Neural crest cell (in vitro differentiated cells): ENCODE measurements at places on chromosomes 1 and 21. TPM values are rescaled to one million over a fixed set of nuclear protein-coding genes. Genes with fewer than 3 reads are reported as not detected.

DNA sequence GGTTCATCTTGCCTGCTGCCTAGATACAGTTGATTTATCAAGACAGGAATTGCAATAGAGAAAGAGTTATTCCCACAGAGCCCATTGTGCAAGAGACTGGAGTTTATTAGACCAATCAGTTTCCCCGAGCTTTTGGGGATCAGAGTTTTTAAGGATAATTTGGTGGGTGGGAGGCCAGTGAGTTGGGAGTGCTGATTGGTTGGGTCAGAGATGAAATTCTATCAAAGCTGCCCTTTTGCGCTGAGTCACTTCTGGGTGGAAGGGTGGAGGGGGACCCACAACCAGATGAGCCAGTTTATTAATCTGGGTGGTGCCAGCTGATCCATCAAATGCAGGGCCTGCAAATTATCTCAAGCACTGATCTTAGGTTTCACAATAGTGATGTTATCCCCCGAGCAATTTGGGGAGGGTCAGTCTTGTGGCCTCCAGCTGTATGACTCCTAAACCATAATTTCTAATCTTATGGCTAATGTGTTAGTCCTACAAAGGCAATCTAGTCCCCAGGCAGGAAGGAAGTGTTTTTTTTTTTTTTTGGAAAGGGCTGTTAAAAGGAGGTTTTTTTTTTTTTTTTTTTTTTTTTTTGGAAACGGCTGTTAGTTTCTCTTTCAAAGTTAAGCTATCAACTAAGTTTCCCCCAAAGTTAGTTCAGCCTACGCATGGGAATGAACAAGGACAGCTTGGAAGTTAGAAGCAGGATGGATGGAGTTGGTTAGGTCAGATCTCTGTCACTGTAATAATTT is 7.4 kb downstream of the SLC16A4 start:
- DNase-seq = no peak
- peaks cover 7% of the 10 kb centered on the region for H3K36me3 ChIP-seq
- H3K27me3 ChIP-seq = no peaks in the 10 kb centered on the region
- H3K27ac ChIP-seq = no peak overlapping the region

DNA sequence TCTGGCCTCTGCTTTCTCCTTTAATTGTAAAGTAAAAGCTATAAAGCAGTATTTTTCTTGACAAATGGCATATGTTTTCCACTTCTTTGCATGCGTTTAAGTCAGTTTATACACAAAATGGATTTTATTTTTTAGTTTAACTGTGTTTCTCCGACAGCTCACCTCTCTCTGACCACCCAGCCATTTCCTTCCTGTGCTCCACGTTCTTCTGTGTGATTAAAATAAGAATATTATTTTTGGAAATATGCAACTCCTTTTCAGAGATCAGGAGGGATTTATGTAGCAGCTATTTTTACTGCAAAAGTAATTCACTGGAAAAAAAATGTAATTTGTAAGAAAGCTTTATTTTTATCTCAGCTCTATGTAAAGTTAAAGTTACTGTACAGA is 18.0 kb downstream of the ETS2 start:
- H3K4me1 ChIP-seq = no peaks in the 10 kb centered on the region
- H3K4me3 ChIP-seq = no peak overlapping the region
- H3K36me3 ChIP-seq = peaks cover 40% of the 10 kb centered on the region
- DNase-seq = no peak
- no peak overlapping the region for H3K27ac ChIP-seq

The LCE2C gene
- total RNA-seq = not detected in 2 replicates

The S100A14 gene
- total RNA-seq = not detected in 2 replicates

GRCh38 chr1:65308781-65309303 is 501 bp upstream of the DNAJC6 start:
- H3K4me1 ChIP-seq = peaks cover 16% of the 10 kb centered on the region
- H3K4me3 ChIP-seq = peak overlapping the region; percentile 81
- DNase-seq = no peak
- no peak overlapping the region for H3K27ac ChIP-seq
- no peaks in the 10 kb centered on the region for H3K36me3 ChIP-seq

- no peaks in the 10 kb centered on the region for H3K36me3 ChIP-seq
- no peak overlapping the region for H3K27ac ChIP-seq
- DNase-seq = no peak
- peaks cover 32% of the 10 kb centered on the region for H3K27me3 ChIP-seq
Measured at GRCh38 chr1:40855513-40855912, 6.7 kb downstream of the CITED4 start.

- H3K36me3 ChIP-seq = peaks cover 7% of the 10 kb centered on the region
- no peaks in the 10 kb centered on the region for H3K4me1 ChIP-seq
- H3K27ac ChIP-seq = no peak overlapping the region
Measured at GRCh38 chr1:182376936-182377574, 14.5 kb downstream of the GLUL start.

- H3K36me3 ChIP-seq = peaks cover 23% of the 10 kb centered on the region
- no peak overlapping the region for H3K27ac ChIP-seq
- H3K4me3 ChIP-seq = no peak overlapping the region
- DNase-seq = no peak
Measured at GRCh38 chr1:213997038-213997771, 9.4 kb downstream of the PROX1 start.

DNA sequence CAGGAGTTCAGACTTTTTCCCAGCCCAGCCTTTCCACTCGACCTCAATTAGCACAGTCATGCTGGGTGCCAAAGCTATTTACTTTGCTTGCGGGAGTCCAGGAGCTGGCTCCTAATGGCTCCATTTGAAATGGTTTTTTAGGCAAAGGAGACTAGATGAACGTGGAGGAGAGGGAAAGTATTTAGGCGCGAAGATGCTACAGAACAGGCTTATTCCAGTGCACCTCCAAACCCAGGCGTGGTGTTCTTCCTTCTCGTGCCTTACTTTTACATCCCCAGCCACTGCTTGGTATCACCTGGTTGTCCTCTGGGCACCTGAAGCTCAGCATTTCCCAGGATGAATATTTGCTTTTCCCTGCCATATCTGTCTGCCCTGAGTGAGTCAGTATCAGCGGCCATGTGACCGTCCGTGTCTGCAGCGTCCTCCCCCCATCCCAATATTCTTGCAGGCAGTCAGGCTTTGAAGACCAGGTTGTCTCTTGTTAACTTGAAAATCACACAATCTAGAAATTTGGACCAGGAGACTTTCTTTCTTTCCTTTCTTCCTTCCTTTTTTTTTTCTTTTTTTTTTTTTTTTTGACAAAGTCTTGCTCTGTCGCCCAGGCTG is 198.5 kb downstream of the DYRK1A start:
- no peak overlapping the region for H3K4me3 ChIP-seq
- peaks cover 14% of the 10 kb centered on the region for H3K4me1 ChIP-seq
- H3K36me3 ChIP-seq = no peaks in the 10 kb centered on the region
- no peak overlapping the region for H3K27ac ChIP-seq
- H3K27me3 ChIP-seq = peaks cover 3% of the 10 kb centered on the region
- no peak for DNase-seq

The TNFRSF8 gene
- not detected in 2 replicates for total RNA-seq

GRCh38 chr1:4974981-4975685 is 320.7 kb downstream of the AJAP1 start:
- H3K4me1 ChIP-seq = peaks cover 28% of the 10 kb centered on the region
- H3K36me3 ChIP-seq = no peaks in the 10 kb centered on the region
- H3K27ac ChIP-seq = no peak overlapping the region
- DNase-seq = no peak
- no peak overlapping the region for H3K4me3 ChIP-seq

The FCRL1 gene
- total RNA-seq = not detected in 2 replicates

- H3K27ac ChIP-seq = no peak overlapping the region
- no peaks in the 10 kb centered on the region for H3K36me3 ChIP-seq
- H3K4me3 ChIP-seq = no peak overlapping the region
- DNase-seq = no peak
Measured at GRCh38 chr1:59412718-59413326, 115.9 kb downstream of the FGGY start.

- no peak for DNase-seq
- H3K4me1 ChIP-seq = peaks cover 7% of the 10 kb centered on the region
- H3K4me3 ChIP-seq = no peak overlapping the region
- no peak overlapping the region for H3K27ac ChIP-seq
- no peaks in the 10 kb centered on the region for H3K27me3 ChIP-seq
Measured at GRCh38 chr1:25031966-25032667, 102.0 kb upstream of the RUNX3 start.

The IRF6 gene
- total RNA-seq = 0.05 TPM in 1 of 2 replicates, not detected in the other

GRCh38 chr1:6170742-6171201 is 9.3 kb downstream of the CHD5 start:
- H3K4me3 ChIP-seq = no peak overlapping the region
- H3K27me3 ChIP-seq = peaks cover 12% of the 10 kb centered on the region
- H3K4me1 ChIP-seq = no peaks in the 10 kb centered on the region
- DNase-seq = no peak

The ANGPTL3 gene
- not detected in 2 replicates for total RNA-seq

DNA sequence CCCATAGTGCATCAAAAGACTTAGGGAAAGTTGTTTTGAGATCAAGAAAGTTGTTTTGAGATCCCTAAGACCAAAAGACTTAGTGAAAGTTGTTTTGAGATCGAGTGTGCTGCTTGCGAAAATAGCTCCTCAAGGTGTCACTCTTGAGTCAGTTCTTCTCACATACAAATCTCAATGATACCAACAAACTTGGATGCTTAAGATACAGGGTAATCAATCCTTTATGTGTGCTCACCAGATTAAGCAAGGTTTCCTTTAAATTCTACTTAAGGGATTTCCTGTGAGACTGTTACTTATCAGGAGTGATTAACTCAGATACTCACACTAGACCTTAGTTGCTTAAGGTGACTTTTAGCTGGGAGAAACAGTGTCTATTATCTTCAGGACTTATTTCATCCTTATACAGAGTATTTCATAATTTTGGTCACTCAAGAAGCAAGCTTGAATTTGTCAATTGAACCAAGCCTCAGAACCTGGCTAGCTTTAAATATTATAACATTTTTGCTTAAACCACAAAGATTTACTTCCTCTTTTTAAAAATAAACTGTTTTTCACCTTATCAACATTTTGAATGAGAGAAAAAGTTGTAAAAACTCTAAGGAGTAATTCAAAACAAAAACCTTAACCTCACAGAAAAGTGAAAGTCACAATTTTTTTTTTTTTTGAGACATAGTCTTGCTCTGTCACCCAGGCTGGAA is 8.0 kb upstream of the RLF start:
- H3K36me3 ChIP-seq = no peaks in the 10 kb centered on the region
- peak; percentile 16 for DNase-seq
- no peaks in the 10 kb centered on the region for H3K4me1 ChIP-seq
- peaks cover 34% of the 10 kb centered on the region for H3K27me3 ChIP-seq
- no peak overlapping the region for H3K27ac ChIP-seq
- H3K4me3 ChIP-seq = no peak overlapping the region

GRCh38 chr1:19424651-19425570 is 60.4 kb downstream of the CAPZB start:
- no peaks in the 10 kb centered on the region for H3K36me3 ChIP-seq
- H3K27me3 ChIP-seq = no peaks in the 10 kb centered on the region
- H3K4me3 ChIP-seq = no peak overlapping the region
- no peak for DNase-seq
- peaks cover 61% of the 10 kb centered on the region for H3K4me1 ChIP-seq

The CAMK1G gene
- 1.1 and 1.8 TPM in 2 replicates for total RNA-seq

GRCh38 chr1:18211764-18212163 is 104.2 kb downstream of the IGSF21 start:
- H3K4me3 ChIP-seq = no peak overlapping the region
- H3K27me3 ChIP-seq = peaks cover 33% of the 10 kb centered on the region
- no peaks in the 10 kb centered on the region for H3K36me3 ChIP-seq
- H3K4me1 ChIP-seq = no peaks in the 10 kb centered on the region
- no peak for DNase-seq

- no peak overlapping the region for H3K4me3 ChIP-seq
- no peak for DNase-seq
- no peak overlapping the region for H3K27ac ChIP-seq
- no peaks in the 10 kb centered on the region for H3K36me3 ChIP-seq
Measured at GRCh38 chr21:38988509-38989378, 183.0 kb downstream of the ETS2 start.

- no peak overlapping the region for H3K4me3 ChIP-seq
- no peak for DNase-seq
- no peaks in the 10 kb centered on the region for H3K36me3 ChIP-seq
- peaks cover 2% of the 10 kb centered on the region for H3K4me1 ChIP-seq
- no peaks in the 10 kb centered on the region for H3K27me3 ChIP-seq
Measured at GRCh38 chr1:188822248-188822647, 1655.4 kb downstream of the BRINP3 start.

GRCh38 chr1:78286686-78287085 is 204.1 kb upstream of the PTGFR start:
- no peaks in the 10 kb centered on the region for H3K4me1 ChIP-seq
- DNase-seq = no peak
- no peaks in the 10 kb centered on the region for H3K36me3 ChIP-seq
- H3K27me3 ChIP-seq = peaks cover 4% of the 10 kb centered on the region
- H3K27ac ChIP-seq = no peak overlapping the region
- no peak overlapping the region for H3K4me3 ChIP-seq

GRCh38 chr1:67791686-67792085 is 41.6 kb downstream of the GNG12 start:
- no peaks in the 10 kb centered on the region for H3K36me3 ChIP-seq
- H3K27me3 ChIP-seq = no peaks in the 10 kb centered on the region
- H3K4me3 ChIP-seq = no peak overlapping the region
- peaks cover 33% of the 10 kb centered on the region for H3K4me1 ChIP-seq

DNA sequence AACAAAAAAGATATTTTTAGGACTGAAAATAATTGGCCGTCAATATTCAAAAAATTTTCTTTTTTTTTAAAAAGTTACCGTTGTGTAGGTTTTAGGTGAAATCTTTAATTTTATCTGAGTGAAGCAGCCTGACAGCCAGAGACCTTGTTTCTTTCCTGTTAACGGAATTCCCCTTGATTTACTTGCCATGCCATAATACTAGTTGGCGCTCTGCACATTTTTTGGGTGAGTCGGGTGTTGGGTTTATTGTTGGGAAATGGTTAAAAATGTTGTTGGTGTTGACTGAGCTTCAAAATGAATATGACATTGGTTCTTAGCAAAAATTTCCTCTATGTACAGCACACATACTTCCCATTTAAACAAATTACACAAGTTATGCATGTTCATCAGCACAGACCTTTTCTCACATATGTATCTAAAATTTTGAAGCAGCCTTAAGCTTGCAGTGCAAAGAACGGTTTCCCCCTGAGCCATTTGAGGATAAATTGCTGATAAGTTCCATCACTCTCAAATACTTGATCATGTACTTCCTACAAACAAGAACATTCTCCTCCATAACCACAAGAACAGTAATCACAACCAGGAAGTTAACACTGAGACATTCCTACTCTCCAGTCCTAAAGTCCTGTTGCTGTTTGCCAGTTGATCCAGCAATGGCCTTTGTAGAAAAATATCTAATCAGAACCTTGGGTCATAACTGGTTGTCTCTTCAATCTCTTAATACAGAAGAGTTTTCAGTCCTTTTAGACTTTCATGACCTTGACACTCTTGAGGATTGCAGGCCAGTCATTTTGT is 34.2 kb downstream of the CAMTA1 start:
- no peak overlapping the region for H3K4me3 ChIP-seq
- no peak for DNase-seq
- H3K36me3 ChIP-seq = peaks cover 3% of the 10 kb centered on the region
- no peaks in the 10 kb centered on the region for H3K27me3 ChIP-seq

- H3K4me3 ChIP-seq = no peak overlapping the region
- no peak overlapping the region for H3K27ac ChIP-seq
- no peak for DNase-seq
- no peaks in the 10 kb centered on the region for H3K36me3 ChIP-seq
- no peaks in the 10 kb centered on the region for H3K4me1 ChIP-seq
- H3K27me3 ChIP-seq = no peaks in the 10 kb centered on the region
Measured at GRCh38 chr1:42730002-42730401, 10.0 kb downstream of the CLDN19 start.

GRCh38 chr1:87506147-87506546 is 177.5 kb downstream of the LMO4 start:
- DNase-seq = no peak
- H3K27me3 ChIP-seq = no peaks in the 10 kb centered on the region
- H3K36me3 ChIP-seq = no peaks in the 10 kb centered on the region
- peak overlapping the region; percentile 19 for H3K27ac ChIP-seq
- peaks cover 19% of the 10 kb centered on the region for H3K4me1 ChIP-seq
